ENCODE measurements at places on chromosomes 4 and X.
A peak's percentile ranks its signal among the peaks of the same experiment; 100 is the strongest.

GRCh38 chrX:10496345-10496965 lies 123.9 kb downstream of the MID1 start:
- H3K4me1 ChIP-seq, result peaks cover 4% of the 10 kb centered on the region
- H3K4me3 ChIP-seq, result no peak overlapping the region
- H3K27ac ChIP-seq, result no peak overlapping the region
- H3K36me3 ChIP-seq, result no peaks in the 10 kb centered on the region
- DNase-seq, result no peak

GRCh38 chrX:275967-276580 lies 5.1 kb upstream of the PLCXD1 start:
- DNase-seq, result peak; percentile 44
- no peak overlapping the region for H3K27ac ChIP-seq
- peaks cover 9% of the 10 kb centered on the region for H3K4me1 ChIP-seq
- peak overlapping the region; percentile 75 for H3K4me3 ChIP-seq
- peaks cover 6% of the 10 kb centered on the region for H3K27me3 ChIP-seq

DNA sequence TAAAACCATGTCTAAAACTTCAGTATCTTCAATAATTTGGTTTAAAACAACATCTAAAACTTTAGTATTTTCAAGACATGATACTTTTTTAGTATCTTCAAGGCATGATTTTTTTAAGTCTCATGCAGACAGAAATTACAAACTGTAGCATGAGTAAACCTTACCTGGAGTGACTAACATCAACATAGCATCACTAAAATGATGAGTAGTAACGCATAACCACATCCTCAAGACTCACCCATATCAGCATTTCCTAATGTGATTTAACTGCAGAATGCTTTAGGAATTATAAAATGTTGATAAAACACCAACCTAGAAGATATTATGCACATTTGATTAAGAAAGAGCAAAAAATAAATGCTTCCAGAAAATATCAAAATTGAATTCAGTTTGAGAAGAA lies 19.7 kb upstream of the EDNRA start:
- H3K36me3 ChIP-seq, result no peaks in the 10 kb centered on the region
- DNase-seq, result no peak
- no peak overlapping the region for H3K4me3 ChIP-seq
- no peaks in the 10 kb centered on the region for H3K4me1 ChIP-seq
- H3K27me3 ChIP-seq, result no peaks in the 10 kb centered on the region

GRCh38 chr4:22414833-22415232 lies 101.0 kb downstream of the ADGRA3 start:
- no peak for DNase-seq
- H3K4me3 ChIP-seq, result no peak overlapping the region
- no peaks in the 10 kb centered on the region for H3K4me1 ChIP-seq
- H3K36me3 ChIP-seq, result no peaks in the 10 kb centered on the region
- no peak overlapping the region for H3K27ac ChIP-seq

- no peaks in the 10 kb centered on the region for H3K4me1 ChIP-seq
- no peak overlapping the region for H3K4me3 ChIP-seq
- no peak overlapping the region for H3K27ac ChIP-seq
- no peaks in the 10 kb centered on the region for H3K36me3 ChIP-seq
Observed at GRCh38 chr4:94798808-94799207, 41.1 kb downstream of the BMPR1B start.

DNA sequence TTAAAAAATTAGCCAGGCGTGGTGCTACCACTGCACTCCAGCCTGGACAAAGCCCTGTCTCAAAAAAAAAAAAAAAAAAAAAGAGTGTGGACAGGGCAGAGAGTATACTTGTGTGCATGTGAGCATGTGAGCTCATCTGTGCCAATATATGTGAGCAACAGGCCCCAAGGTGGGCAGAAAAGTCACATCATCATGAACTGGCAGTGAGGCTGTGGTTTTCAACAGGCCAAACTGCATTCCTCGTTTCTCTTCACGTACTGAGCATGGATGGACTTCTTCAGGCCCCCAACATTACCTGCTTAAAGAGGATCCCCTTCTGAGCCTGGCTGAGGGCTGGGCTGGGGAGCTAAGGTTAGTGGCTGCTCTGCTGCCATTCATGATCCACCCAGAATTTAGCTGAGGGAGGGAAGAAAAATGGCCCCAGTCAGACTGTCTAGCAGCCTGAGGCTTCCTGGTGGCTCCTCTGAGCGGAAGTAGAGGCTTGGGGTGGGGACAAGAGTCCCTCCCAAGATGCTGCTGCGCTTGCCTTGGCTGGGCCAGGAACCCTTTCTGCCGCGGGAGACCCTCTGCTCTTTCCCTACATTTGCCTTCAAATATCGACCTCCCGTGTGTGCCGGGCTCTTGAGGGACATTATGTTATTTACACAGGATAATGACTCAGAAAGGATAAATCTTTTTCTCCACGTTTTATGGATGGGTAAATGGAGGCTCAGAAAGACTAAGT lies 55.0 kb downstream of the DIPK2B start:
- no peaks in the 10 kb centered on the region for H3K36me3 ChIP-seq
- no peaks in the 10 kb centered on the region for H3K27me3 ChIP-seq
- no peak for DNase-seq
